ENCODE measurements at places on chromosomes 13 and 19. TPM values are rescaled to one million over a fixed set of nuclear protein-coding genes. Genes with fewer than 3 reads are reported as not detected.

CEBPA gene
- polyA plus RNA-seq = not detected

CCDC169 gene
- polyA plus RNA-seq = not detected

FCHO1 gene
- polyA plus RNA-seq = 33.8 TPM

CBY2 gene
- not detected for polyA plus RNA-seq

NPAS1 gene
- not detected for polyA plus RNA-seq

DCT gene
- not detected for polyA plus RNA-seq

ZNF440 gene
- 3.8 TPM for polyA plus RNA-seq

LGI4 gene
- not detected for polyA plus RNA-seq

TMEM59L gene
- not detected for polyA plus RNA-seq

NCR1 gene
- not detected for polyA plus RNA-seq

PNMA8C gene
- not detected for polyA plus RNA-seq

BCL2L12 gene
- polyA plus RNA-seq = 9.0 TPM

CERS1 gene
- polyA plus RNA-seq = 0.15 TPM

METTL21C gene
- polyA plus RNA-seq = not detected

LRRC8E gene
- polyA plus RNA-seq = not detected

IGLON5 gene
- not detected for polyA plus RNA-seq

TYROBP gene
- polyA plus RNA-seq = 28.6 TPM

NLRP7 gene
- not detected for polyA plus RNA-seq

SIX5 gene
- polyA plus RNA-seq = not detected

ZNF536 gene
- not detected for polyA plus RNA-seq

CGB5 gene
- not detected for polyA plus RNA-seq

APC2 gene
- polyA plus RNA-seq = not detected

PLIN5 gene
- polyA plus RNA-seq = not detected

PCDH17 gene
- polyA plus RNA-seq = not detected
